ENCODE measurements at places on chromosomes 13 and 19. TPM values are rescaled to one million over a fixed set of nuclear protein-coding genes. Genes with fewer than 3 reads are reported as not detected.
A peak's percentile ranks its signal among the peaks of the same experiment; 100 is the strongest.

Gene ZNF578
- total RNA-seq, result 1.3 TPM

Gene CLIP3
- 1.2 TPM for total RNA-seq

Gene ZNF728
- 6.8 TPM for total RNA-seq

Gene EDNRB
- 33.8 TPM for total RNA-seq

Gene ZFP82
- total RNA-seq, result 4.4 TPM

Gene SKA3
- total RNA-seq, result 0.13 TPM

GRCh38 chr19:39937094-39937720 is 2.8 kb upstream of the FCGBP start:
- H3K4me1 ChIP-seq, result no peaks in the 10 kb centered on the region
- H3K27me3 ChIP-seq, result peaks cover 28% of the 10 kb centered on the region
- no peak overlapping the region for H3K4me3 ChIP-seq
- H3K36me3 ChIP-seq, result no peaks in the 10 kb centered on the region
- H3K27ac ChIP-seq, result no peak overlapping the region
- no peak for DNase-seq

- H3K27ac ChIP-seq, result peak overlapping the region; percentile 100
- peak overlapping the region; percentile 80 for H3K4me3 ChIP-seq
- H3K36me3 ChIP-seq, result no peaks in the 10 kb centered on the region
- H3K27me3 ChIP-seq, result no peaks in the 10 kb centered on the region
- DNase-seq, result peak; percentile 100
- H3K4me1 ChIP-seq, result peaks cover 33% of the 10 kb centered on the region
These were observed 338 bp upstream of the UBE2M start for GRCh38 chr19:58558623-58559274.

GRCh38 chr13:19713186-19713965 is 69.4 kb downstream of the PSPC1 start:
- H3K4me1 ChIP-seq, result no peaks in the 10 kb centered on the region
- H3K4me3 ChIP-seq, result no peak overlapping the region
- H3K36me3 ChIP-seq, result no peaks in the 10 kb centered on the region
- no peak overlapping the region for H3K27ac ChIP-seq
- no peak for DNase-seq

DNA sequence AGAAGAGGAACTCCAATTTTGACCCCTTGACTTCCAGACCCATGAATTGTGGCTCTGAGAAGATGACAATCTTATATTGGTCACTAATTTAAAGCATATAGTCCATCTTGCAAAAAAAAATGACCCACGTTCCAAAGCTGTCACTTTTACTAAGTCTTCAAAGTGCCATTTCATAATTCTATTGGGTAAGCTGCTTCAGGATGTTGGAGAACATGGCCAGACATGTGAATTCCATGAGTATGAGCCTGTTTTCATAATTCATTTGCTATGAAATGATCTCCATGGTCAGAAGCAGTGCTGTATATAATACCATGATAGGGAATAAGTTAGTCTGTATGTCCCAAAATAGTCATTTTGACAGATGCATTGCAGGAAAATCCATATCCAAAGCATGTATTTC is 1787.3 kb downstream of the SLITRK5 start:
- H3K4me1 ChIP-seq, result no peaks in the 10 kb centered on the region
- no peak overlapping the region for H3K27ac ChIP-seq
- H3K4me3 ChIP-seq, result no peak overlapping the region
- H3K27me3 ChIP-seq, result no peaks in the 10 kb centered on the region
- DNase-seq, result no peak

DNA sequence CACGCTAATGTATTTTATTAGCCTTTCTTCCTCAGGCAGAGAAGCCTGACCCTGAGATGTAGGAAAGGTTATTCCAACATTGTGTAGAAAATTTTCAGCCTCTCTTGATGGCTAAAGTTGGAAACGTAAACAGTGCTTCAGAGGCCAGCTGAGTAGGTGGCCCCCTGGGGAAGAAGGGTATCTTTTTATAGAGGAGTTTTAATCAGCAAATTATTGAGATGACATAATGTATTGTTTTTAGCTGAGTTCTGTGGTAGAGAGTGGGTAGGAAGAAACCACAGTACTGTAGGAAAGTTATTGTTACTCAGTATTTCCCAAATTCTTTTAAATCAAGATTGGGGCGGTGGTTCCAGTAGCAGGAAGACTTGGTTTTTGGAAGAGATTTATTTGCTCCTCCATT is 268.8 kb downstream of the DLEU7 start:
- no peaks in the 10 kb centered on the region for H3K36me3 ChIP-seq
- no peak overlapping the region for H3K4me3 ChIP-seq
- no peak for DNase-seq
- peaks cover 4% of the 10 kb centered on the region for H3K4me1 ChIP-seq

- no peaks in the 10 kb centered on the region for H3K4me1 ChIP-seq
- no peaks in the 10 kb centered on the region for H3K36me3 ChIP-seq
- H3K27me3 ChIP-seq, result no peaks in the 10 kb centered on the region
These were observed 74.0 kb downstream of the CEBPG start for GRCh38 chr19:33447336-33448158.

DNA sequence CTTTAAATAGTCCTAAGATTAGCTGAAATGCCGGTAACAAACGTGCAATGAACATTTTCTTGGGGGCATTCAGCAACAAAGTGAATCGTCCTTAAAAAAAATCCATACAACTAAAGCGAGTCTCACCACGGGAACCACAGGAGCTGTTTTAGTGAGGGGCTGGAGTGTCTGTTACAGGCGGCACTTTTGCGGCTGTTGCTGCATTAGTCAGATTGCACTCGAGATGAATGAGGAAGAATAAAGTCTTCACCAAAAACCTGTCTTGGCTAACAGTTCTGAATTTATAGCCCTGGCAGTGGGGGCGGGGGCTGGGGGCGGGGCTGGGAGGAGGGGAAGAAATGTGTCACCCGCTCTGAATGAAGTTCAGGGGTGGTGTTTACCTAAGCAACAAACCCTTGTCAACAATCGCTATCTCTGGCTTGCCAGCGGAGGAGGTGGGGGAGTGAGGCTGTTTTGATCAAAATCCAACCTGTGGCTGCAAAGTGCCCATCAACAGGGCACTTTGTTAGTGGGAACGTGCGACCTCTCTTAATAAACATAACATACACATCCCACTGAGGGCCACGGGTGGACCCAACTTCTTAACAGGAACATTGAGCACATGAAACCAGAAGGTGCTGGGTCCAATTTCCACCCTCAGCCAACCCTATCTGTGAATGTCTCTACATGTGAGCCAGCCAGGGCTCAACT is 44.5 kb downstream of the RFX2 start:
- H3K4me1 ChIP-seq, result peaks cover 82% of the 10 kb centered on the region
- H3K4me3 ChIP-seq, result no peak overlapping the region
- H3K27ac ChIP-seq, result peak overlapping the region; percentile 77
- peak; percentile 52 for DNase-seq

- no peak for DNase-seq
- no peak overlapping the region for H3K4me3 ChIP-seq
- no peaks in the 10 kb centered on the region for H3K27me3 ChIP-seq
- no peaks in the 10 kb centered on the region for H3K4me1 ChIP-seq
These were observed 2638.2 kb downstream of the PCDH9 start for GRCh38 chr13:64591971-64592370.

DNA sequence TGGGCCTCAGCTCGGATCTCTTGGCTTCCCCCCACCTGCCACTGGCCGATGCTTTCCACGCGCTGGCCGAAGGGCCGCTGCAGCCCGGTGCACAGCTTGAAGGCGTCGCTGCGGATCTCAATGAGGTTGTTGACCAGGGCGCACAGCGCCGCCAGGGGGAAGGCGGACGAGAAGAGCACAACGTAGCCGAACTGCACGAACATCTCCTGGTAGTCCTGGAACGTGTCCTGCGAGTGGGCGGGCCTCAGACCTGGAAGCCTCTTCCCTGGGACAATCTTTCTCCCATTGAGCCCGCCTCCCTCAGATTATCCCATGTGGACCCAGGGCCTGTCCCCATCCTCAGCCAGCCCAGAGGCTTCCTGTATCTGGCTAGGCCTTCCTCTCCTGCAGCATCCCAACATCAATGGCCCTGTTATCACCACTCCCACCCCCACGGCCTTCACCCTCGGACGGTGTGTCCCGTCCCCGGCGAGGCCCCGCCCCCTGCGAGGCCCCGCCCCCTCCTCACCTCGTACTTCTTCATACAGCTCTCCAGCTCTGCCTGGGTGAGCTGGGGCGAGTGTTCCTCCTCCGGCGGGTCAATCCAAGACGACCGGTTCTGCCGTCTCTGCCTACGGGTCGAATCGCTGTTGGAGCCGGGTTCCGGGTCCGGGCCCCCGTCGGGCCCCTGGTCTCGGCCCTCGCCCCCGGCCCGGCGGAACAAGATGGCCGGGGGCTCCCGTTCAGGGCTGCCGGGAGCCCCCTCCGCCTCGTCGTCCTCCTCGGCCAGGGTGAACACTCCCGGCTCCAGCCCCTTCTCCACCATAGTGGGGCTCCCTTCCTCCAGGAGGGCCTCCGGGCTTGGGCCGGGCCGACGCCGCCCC is 6.8 kb downstream of the ANO8 start:
- H3K4me1 ChIP-seq, result no peaks in the 10 kb centered on the region
- no peak overlapping the region for H3K27ac ChIP-seq
- no peaks in the 10 kb centered on the region for H3K36me3 ChIP-seq
- DNase-seq, result no peak
- H3K27me3 ChIP-seq, result no peaks in the 10 kb centered on the region

DNA sequence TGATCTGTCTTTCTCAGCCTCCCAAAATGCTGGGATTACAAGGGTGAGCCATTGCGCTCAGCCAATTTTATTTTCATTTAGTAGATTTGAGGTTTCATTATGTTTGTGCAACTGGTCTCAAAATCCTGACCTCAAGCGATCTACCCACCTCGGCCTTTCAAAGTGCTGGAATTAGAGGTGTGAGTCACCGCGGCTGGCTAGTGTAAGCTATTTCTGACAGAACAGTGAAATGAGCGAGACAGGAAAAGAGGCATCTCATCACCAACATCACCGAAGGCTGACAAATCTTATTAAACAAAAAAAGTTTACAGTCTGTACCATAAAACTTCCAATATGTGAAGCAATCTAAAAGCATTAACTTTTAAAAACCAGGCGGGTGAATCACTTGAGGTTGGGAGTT is 12.2 kb upstream of the ZNF888 start:
- H3K27ac ChIP-seq, result no peak overlapping the region
- no peaks in the 10 kb centered on the region for H3K27me3 ChIP-seq
- no peaks in the 10 kb centered on the region for H3K36me3 ChIP-seq
- no peaks in the 10 kb centered on the region for H3K4me1 ChIP-seq

- no peak for DNase-seq
- peaks cover 41% of the 10 kb centered on the region for H3K4me1 ChIP-seq
- H3K27me3 ChIP-seq, result no peaks in the 10 kb centered on the region
- peak overlapping the region; percentile 40 for H3K27ac ChIP-seq
These were observed 54.0 kb downstream of the SPATA13 start for GRCh38 chr13:24214528-24214927.
